D721Med (cell line): ENCODE measurements at places on chromosomes 3 and 15.

- no peak for DNase-seq
Observed at GRCh38 chr3:29164825-29165224, 116.0 kb upstream of the RBMS3 start.

GRCh38 chr15:69804786-69805185 is 292.9 kb downstream of the TLE3 start:
- no peak for DNase-seq

- DNase-seq, result no peak
Observed at GRCh38 chr15:50182219-50183013, 420 bp downstream of the SLC27A2 start.

GRCh38 chr3:124885466-124886167 is 1.5 kb downstream of the ITGB5 start:
- no peak for DNase-seq

GRCh38 chr15:81229586-81229985 is 32.9 kb downstream of the IL16 start:
- no peak for DNase-seq

- DNase-seq, result no peak
Observed at GRCh38 chr15:70154718-70155347, 57.1 kb upstream of the TLE3 start.

GRCh38 chr15:66638377-66638776 is 63.7 kb upstream of the SMAD6 start:
- no peak for DNase-seq

GRCh38 chr15:43489191-43489590 is 3.8 kb downstream of the TP53BP1 start:
- DNase-seq, result no peak

DNA sequence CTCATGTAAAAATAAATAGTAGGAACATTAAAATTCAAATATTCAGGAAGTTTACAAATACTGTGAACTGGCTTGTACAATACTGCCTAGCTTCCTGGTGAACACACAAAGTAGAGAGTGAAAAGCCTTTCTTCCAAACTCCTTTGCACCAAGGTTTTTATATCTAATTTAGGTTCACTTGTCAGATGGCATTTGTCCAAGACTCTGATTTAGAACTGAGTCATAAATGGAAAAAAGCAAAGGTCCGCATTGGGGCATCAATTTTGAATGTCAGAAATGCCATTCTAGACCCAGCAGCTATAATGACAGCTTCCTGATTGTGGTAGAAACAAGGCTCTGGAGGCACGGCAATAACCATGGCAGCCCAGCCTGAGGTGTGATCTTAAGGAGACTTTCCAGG is 160.7 kb downstream of the PDE8A start:
- DNase-seq, result no peak

DNA sequence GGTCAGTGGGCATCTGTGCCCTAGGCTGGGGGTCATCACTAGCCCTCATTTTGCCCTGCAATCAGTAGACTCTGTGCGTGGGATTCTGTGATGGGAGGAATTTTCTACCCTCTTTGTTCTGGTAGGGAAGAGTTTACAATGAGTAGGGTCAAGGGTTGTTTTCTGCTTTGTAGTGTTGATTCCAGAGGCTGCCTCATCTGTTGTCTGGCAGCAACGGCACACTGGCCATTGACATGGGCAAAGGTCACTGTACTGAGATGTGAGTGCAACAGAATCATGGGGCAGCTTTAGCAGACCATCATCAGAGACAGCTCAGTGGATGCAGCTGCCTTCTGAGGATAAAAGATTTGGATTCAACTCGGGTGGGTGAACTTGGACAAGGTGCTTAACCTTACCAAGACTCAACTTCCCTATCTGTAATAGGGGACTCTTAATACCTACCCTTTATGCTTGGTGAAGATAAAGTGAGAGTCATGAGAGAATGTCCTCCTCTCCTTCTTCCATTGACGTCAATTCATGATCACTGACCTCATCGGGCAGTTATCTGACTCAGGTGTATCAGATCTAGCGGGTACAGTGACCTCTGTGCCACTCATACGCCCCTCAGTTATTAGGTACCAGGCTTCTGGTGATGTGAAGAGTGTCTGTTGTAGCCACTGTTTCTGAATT is 127.5 kb downstream of the RPLP1 start:
- no peak for DNase-seq

DNA sequence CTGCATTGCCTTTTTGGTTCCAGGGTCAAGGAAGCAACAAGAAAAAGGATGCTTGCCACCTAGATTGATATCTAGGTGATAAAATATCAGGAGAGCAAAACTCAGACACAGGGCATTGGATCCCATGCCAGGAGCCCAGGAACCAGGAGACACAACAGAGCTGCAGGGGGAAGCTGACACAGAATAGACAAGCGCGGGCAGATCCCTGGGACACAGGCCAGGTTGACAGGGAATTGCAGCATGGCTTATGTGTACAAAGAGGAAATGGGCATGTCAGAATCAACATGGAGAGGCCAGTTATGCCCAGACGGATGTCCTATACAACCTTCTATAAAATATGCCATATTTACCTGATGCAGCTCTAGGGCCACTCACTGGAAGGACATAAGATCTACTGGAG is 84.2 kb downstream of the SEMA6D start:
- DNase-seq, result no peak

GRCh38 chr3:157379525-157380140 is 57.0 kb upstream of the PTX3 start:
- DNase-seq, result no peak

DNA sequence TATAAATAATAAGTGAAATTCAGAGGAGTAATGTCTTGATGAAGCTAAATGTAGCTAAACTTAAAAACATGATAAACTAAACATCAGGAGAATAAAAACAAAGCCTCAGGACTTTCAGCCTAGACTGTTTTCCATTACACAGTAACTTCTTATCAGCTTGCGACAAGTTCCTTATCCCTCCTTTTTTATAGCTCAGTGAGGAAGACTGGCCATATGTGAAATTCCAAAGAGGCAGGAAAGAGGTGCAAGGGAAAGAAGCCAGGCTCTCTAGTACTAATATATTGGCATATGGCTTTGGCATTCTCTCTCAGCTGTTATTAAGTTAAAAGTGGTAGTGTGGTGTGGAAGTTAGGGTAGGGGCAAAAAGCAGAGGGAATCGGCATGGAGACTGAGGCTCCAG is 4.4 kb downstream of the COX17 start:
- DNase-seq, result no peak

- no peak for DNase-seq
Observed at GRCh38 chr3:191240486-191240885, 41.4 kb downstream of the OSTN start.

GRCh38 chr3:120460862-120461261 is 10.1 kb upstream of the FSTL1 start:
- no peak for DNase-seq
